ENCODE measurements at places on chromosomes 6 and 20.

GRCh38 chr20:24488800-24489175 is 19.4 kb downstream of the SYNDIG1 start:
- no peak for DNase-seq

- DNase-seq: no peak
Observed at GRCh38 chr6:13457577-13457976, 29.8 kb downstream of the GFOD1 start.

DNA sequence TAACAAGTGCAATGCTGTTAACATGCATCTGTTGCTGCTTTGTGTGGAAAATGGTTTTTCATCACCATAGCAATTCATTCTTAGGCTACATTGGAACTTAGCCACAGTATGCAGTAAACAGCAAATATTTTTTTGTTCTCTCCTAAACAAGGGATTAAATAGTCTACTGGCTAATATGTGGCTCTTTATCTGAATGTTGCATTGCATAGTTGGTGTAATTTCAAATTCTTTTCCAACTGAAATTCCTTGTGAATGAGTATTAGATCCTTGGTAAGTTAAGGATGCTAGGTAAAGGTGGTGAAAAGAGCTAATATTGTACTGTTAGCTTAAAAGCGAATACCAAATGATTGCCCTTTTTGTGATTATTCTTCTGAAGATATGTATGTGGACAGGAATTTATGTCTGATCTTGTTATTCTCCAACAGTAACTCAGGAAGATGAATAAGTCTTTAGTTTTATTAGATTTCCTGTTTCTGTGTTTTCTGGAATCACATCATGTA is 958 bp downstream of the MLIP start:
- DNase-seq: no peak

- DNase-seq: no peak
Observed at GRCh38 chr6:38796006-38796405, 80.9 kb downstream of the DNAH8 start.

GRCh38 chr6:31079656-31080261 is 32.6 kb downstream of the C6orf15 start:
- no peak for DNase-seq

DNA sequence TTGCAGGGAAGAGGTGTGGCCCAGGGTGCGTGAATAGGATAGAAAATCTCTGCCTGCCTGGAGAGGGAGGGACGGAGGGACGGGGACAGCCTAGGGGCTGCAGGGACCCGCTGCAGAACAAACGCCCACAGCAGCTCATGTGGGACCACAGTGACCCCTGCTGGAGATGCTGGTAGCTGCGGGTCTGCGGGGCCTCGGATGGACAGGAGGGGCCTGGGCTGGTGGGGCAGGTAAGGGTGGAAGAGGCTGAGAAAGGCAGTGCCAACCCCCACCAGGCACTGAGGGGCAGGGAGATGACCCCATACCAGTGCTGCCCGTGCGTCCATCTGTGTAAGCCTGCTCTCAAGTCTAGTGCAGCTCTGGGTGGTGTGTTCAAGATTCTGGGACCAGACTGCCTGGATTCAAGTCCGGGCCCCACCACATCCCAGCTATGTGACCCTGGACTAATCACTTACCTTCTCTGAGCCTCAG is 39.4 kb downstream of the KIAA1755 start:
- DNase-seq: no peak

DNA sequence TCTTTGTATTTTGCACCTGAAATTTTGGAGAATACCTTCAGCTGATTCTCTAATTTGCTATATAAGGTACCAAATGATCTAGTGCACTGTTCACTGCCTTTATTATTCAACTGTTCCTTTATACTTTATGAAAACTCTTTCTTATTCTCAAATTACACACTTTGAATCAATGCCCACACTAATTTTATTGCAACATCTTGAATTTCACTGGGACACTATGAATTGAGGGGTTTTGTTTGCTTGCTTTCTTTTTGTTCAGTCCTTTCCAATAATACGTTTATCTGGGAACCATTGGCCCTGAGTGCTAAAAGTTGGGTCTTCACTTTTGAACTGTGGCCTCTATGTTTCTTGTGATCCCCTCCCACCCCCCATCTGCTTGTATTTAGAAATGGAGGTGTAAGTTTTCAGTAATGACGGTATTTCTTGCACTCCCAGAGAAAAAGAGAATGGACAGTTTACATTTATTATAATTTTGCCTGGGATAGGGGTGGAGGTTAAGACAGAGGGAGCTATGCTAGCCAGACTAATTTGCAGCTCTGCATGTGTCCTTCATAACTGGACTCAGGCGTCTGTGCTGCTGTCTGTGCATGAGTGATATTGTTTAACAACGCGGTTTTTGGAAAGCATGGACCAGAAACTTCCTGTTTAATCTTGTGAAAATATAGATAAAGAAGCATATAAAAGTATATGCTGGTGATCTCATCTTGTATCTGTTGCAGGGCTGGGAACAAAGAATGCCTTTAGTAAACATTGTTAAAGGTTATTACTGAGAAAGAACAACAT is 98.1 kb downstream of the DNAH8 start:
- DNase-seq: no peak

DNA sequence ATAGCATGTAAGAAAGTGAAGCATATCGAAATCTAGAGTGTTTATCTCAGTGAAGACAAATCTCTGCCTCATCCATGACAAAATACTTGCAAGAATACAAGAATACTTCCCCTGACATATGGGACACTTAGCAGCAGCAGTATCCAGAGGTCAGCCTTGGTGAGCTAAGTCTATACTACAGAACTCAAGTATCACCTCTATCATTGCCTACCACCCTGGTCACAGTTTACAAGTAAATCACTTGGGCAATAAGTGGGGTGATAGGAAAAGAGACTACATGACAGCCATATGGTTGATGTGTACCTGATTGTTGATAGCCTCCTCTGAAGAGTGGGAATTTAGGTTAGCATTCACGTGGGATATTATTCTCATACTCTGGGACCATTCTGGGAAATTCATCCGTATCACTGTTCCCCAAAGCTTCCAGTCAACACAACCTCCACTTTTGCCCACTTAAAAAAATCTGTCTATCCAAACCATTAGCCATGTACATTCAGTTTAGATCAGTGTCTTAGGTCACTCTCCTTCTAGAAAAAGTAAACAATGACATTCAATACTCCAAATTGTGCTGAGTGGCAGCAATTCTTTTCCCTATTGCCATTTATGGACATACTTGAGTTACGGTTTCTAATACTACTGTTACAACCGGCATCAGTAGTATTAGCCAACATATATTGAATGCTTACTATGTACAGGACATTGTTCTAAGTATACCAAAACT is 118.2 kb upstream of the PRSS16 start:
- no peak for DNase-seq

- no peak for DNase-seq
Observed at GRCh38 chr20:51800060-51800871, 2.1 kb downstream of the SALL4 start.

GRCh38 chr20:19070026-19070425 is 142.4 kb upstream of the SLC24A3 start:
- no peak for DNase-seq

DNA sequence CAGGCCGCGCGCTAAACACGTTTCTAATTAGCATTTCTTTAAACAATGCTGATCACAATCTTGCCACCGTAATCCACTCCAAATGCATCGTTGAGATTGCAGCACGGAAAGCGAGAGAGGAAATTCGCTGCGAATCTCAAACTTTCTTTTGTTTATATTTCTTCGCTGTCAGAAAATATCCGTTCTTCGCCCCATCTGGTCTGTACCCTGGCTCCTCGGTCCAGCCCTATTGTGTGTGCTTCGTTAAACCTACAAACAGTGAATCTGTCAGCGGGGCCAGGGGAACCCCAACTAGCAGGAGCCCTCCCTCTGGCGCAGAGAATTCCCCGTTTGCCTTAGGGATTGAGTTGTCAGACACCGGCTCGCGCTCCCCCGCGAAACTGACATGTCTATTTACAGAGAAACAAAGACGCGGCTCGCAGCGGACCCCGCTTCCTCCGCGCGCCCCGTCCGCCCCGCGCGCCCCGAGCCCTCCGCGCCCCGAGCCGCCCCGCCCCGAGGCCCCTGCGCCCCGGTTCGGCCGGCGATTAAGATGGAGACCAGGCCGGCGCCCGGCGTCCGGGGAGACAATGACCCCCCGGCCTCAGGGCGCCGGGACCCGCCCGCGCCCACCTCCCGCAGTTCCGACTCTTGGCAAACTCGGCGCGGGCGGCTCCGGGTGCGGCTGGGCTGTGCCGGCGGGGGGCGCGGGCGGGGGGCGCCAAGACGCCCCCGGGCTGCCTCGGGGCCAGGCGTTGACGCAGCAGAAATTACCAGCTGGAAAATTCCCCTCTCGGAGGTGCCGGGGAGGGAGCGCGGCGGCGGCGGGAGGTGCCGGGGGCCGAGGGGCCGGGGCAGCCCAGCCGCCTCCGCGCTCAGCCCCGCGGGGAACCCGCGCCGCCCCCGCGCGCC is 874 bp downstream of the ZBTB46 start:
- no peak for DNase-seq

DNA sequence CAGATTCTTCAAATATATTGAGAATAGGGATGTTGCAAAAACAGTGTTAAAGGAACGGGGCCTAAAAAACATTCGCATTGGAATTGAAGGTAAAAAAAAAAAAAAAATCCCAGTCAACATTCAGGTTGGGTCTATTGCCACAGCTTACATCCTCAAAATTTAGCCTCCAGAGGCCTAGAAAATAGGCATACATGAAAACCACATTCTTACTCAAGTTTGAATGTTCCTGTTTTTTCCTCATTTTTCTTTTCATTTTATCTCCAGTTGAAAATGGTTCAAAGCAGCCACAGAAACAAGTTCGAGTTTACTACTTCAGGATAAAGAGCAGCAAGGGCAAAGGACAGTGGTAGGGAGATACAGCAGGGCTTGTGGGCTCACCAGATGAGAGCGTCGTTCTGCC is 41.9 kb downstream of the KCTD20 start:
- no peak for DNase-seq

DNA sequence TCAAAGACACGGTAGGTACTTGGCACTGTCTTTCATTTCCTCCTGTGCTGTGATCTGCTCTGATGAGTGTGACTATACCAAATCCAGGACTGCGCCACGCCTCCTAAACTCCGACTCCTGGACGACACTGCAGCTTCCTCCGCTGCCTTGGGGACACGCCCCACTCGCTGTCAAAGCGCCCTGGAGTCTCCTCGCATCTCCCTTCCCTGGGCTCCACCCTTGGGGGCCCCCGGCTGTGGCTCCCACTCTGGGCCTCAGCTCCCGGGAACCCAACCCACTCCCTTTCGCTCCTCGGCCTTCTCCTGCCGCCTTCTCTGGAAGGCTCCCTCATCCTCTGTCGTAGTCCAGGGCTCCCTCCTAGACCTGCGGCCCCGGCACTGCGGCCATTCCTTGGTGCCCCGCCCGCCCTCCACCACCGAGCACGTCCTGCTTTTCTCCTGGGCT is 61.2 kb downstream of the RSPH3 start:
- DNase-seq: no peak

- DNase-seq: no peak
Observed at GRCh38 chr6:117449549-117450439, 24.1 kb upstream of the ROS1 start.

DNA sequence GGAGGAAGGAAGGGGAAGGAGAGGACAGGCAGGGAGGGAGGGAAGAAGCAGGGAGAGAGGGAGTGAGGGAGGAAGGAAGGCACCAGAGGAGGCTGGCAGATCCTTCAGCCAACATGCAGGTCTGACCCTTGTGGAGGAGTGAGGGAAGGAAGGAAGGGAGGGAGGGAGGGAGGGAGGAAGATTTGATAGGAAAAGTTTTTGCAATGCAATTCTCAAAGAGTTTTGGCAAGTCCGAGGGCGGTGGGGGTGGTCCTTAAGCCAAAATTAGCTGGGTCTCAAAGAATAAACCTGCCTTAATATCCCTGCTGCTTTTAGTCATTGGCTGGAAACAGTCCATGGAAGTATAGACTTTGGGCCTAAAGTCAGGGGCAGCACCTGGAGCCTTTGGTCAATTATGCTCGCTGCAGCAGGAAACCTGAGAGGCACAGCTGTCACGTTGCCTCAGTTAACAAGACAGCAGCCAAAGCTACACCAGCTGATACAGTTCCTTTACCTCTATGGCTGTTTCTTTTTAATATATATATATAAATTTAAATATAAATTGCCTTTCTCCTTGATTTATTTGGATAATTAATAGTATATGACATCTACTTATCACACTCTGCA is 115.7 kb upstream of the RALGAPA2 start:
- DNase-seq: peak; percentile 86

DNA sequence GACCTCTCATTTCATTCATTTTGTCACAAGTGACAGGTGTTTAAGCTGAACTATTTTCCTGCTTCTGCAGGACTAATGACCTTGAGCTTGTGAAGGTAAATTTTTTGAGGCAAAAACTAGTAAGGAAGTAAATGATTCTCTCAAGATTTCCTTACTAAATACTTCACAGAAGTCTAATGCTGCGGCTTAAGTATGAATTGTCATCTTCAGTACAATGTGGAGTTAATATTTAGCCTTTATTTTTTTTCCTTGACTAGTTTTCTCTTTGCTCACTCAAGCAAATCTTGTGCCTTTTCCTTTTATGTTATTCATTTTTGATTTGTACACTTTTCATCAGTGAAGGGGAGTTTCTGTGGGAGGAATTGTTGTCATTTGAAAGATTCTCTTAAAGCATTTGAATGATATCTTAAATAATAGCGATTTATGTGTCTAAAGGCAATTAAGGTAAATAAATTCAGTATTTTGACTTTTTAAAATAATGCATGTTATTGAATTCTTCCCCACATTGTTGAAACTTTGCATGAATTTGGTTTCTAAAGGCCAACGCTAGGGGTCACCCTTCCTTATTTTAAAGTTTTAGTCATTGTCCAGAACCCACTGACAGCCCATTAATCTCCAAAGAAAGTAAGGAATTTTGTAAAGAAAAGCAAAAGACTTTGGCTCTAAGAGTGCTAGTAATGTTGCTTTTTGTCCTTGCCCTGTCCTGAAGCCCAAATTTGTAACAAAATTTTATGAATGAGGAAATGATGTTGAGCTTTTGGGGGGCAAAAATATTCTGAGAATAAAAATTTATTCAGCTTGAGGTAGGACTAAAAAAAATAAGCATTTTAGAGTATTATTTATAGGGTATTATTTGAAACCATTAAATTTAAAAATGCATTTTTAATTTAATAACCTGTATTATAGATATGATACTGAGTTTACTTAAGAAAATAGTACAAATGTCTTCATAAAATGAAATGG is 157.4 kb upstream of the LAMA2 start:
- no peak for DNase-seq

Data from DMS 273 treated with DMSO at 0.1 percent for 48 hours (cell line).